ENCODE measurements at places on chromosomes 11 and 22. TPM values are rescaled to one million over a fixed set of nuclear protein-coding genes. Genes with fewer than 3 reads are reported as not detected.

- no peak for DNase-seq
Observed at GRCh38 chr22:43474161-43475101, 62.6 kb downstream of the MPPED1 start.

GRCh38 chr11:1281974-1282365, 27.5 kb downstream of the TOLLIP start:
- DNase-seq: no peak

- no peak for DNase-seq
Observed at GRCh38 chr11:59152312-59152951, 9.8 kb downstream of the FAM111A start.

- no peak for DNase-seq
Observed at GRCh38 chr11:134660416-134660815, 248.4 kb upstream of the B3GAT1 start.

- DNase-seq: no peak
Observed at GRCh38 chr11:74490941-74491340, 2.6 kb downstream of the LIPT2 start.

DNA sequence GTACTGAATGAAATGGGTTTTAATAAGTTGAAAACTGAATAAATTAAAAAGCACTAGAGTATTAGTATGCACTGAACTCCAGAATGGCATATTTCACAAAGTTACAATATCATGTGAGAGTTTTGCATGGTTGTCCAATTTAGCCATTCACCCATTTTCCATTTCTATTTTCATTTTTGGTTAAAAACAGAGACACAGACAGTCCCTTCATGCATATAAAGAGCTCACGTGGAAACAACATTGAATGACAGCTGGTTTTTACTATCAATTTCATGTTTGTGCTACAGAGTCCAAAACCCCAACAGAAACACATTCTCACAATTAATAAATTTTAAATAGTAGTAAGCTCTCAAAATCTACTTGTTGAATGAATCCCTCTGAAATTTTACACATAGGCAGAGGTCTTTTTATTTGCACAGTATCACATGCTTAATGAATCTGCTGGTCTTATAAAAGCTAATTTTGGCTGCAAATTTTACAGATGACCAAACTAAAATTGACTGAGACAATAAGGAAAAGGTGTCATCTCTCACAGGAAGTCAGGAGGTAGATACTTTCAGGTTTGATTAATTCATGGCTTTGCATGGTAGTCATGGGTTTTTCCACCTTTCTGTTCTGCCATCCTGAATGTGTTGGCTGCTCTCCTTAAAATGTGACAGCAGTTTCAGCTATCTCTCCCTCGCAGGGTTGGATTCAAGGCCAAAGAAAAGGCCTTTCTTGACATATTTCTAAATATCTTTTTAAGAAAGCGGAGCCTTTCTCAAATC, 20.6 kb upstream of the DDI1 start:
- no peak for DNase-seq

- no peak for DNase-seq
Observed at GRCh38 chr11:8317159-8317558, 53.5 kb upstream of the LMO1 start.

DNA sequence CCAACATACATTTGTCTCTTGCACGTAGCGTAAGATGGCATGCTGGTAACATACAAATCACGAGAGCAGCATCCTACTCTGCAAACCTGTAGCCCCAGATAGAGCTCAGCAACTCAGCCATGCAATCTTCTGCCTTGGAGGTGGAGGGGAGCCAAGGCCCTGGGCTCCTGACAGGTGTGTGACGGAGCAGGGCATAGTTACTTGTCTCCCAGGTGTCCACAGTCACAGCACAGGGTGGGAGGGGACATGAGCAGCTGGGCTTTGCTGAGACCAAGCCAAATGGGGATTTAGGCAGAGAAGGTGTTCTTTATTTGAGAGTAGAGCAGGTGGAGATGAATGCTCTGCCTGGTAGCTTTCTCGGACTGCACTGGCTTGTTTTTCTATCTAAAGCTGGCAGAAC, 111.7 kb downstream of the TEAD1 start:
- no peak for DNase-seq

- DNase-seq: no peak
Observed at GRCh38 chr11:130979386-130979972, 63.2 kb upstream of the SNX19 start.

- peak; percentile 36 for DNase-seq
Observed at GRCh38 chr11:78244546-78245255, 56.0 kb downstream of the USP35 start.

DNA sequence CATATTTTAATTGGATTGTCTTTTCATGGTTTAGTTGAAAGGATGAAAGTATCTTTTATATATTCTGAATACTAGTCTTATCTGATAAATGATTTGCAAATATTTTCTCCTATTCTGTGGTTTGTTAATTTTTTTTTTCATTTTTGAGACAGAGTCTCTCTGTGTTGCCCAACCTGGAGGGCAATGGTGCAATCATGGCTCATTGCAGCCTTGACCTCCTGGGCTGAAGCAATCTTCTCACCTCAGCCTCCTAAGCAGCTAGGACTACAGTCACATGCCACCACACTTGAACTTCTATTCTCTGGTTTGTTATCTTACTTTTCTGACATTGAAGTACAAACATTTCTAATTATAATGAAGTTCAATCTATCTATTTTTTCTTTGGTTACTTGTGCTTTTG, 30.0 kb upstream of the FAR1 start:
- no peak for DNase-seq

DNA sequence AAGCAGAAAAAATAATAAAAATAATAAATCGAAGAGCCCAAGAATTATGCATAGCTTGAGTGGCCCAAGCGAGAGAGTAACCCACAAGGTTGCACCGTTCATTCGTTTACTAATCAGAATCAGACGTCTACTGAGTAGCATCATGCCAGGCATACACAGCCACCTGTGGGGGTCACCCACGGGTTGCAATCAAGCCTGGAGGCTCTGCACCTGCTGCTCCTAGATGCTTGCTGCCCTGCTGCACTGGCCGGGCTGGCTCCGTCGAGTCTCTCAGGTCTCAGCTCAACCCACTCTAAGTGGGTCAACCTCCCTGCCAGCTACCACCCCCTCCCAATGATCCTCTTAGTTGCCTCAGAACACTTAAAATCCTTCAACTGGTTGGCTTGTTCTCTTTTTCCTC, 2.0 kb upstream of the TESMIN start:
- DNase-seq: no peak

- DNase-seq: no peak
Observed at GRCh38 chr22:43563571-43563970, 151.8 kb downstream of the MPPED1 start.

- peak; percentile 77 for DNase-seq
Observed at GRCh38 chr22:42317691-42318547, 47.5 kb upstream of the TCF20 start.

DNA sequence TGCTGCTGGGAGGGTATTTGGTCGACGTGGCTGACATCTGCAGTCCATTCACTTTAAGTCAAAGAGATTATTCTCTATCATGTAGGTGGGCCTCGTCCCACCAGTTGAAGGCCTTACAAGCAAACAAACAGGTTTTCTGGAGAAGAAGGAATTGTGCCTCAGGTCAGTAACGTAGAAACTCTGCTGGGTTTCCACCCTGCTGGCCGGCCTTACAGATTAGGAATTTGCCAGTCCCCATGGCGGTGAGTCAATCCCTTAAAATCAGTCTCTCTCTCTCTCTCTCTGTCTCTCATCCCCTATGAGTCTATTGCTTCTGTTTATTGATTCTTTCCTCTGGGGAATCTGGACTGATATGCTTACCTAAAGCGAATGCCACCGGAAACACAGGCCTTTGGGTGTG, 75.4 kb upstream of the FGF3 start:
- DNase-seq: no peak

- DNase-seq: no peak
Observed at GRCh38 chr22:20657963-20658362, 116.0 kb upstream of the SERPIND1 start.

DNA sequence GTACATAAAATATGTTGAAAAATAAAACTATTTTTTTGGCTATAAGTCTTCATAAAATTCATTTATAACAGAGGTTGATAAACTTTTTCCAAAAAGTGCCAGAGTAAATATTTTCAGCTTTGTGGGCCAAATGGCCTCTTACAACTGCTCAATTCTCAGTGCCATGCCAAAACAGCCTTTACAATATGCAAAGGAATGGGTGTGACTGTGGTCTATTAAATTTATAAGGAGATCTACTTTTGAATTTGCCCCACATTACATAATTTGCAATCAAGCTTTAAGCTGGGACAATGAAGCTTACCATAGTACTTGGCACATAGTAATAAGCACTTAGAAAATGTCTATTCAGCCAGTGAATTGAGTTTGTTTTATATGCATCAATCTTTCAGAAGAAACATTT, 22.6 kb downstream of the EIF3M start:
- DNase-seq: no peak

GRCh38 chr11:126920833-126921232, 79.7 kb downstream of the KIRREL3 start:
- DNase-seq: no peak

GRCh38 chr22:23984430-23984829, 4.5 kb downstream of the GSTT2 start:
- DNase-seq: no peak

DNA sequence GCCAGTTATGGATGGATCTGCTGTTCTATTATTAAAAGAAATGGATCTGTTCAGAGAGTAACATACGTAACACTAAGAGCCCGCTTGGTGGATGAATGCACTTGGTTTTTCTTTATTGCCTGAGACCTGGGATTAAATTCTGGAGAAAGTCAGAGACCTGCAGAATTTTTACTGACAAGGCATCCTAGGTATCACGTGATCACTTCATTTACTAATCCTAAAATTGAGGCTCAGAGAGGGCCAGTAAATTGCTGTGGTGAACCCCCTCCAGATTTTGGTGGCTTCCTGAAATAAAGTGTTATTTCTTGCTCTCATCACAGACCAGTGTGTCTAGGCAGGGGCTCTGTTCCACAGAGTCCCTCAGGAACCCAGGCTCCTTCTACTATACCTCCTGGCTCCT, 187.9 kb upstream of the LARGE1 start:
- DNase-seq: no peak

DNA sequence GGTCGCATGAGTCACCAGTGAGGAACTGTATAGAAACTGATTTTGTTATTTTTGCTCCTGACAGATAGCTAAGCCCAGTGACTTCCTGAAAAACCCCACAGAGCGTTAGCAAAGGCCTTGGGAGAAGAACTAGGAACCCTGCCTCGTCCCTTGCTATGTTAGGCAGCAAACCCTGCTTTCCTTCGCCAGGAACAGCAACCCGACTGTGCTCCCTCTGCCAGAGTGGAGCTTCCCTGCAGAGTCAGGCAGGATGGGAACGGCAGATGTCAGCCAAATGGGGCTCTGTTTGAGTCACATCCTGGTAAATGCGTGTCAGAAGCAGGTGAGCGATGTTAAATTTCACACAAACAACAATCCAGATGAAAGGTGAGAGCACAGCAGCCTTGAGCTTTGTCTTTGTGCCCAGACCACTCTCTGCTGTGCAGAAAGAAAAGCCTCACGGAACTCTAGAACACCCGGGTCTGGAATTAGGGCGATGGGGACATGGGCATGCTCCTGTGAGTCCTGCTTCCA, 186.6 kb downstream of the ADAMTS15 start:
- no peak for DNase-seq

- DNase-seq: no peak
Observed at GRCh38 chr11:1163911-1164735, 6.4 kb downstream of the MUC5AC start.

DNA sequence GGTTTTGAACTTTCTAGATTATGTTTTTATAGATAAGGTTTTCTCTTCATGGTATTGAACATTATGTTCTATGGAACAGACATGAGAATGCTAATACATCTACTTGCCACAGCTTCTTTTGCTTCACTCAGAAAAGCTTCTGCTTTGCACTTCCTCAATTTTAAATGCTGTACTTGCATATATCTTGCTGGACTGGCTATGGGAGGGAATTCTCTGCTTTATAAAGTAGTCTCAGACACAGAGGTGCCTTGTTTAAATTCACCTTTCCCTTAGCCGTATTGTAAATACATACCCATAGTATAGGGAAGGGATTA, 173.9 kb downstream of the DDX10 start:
- no peak for DNase-seq

DNA sequence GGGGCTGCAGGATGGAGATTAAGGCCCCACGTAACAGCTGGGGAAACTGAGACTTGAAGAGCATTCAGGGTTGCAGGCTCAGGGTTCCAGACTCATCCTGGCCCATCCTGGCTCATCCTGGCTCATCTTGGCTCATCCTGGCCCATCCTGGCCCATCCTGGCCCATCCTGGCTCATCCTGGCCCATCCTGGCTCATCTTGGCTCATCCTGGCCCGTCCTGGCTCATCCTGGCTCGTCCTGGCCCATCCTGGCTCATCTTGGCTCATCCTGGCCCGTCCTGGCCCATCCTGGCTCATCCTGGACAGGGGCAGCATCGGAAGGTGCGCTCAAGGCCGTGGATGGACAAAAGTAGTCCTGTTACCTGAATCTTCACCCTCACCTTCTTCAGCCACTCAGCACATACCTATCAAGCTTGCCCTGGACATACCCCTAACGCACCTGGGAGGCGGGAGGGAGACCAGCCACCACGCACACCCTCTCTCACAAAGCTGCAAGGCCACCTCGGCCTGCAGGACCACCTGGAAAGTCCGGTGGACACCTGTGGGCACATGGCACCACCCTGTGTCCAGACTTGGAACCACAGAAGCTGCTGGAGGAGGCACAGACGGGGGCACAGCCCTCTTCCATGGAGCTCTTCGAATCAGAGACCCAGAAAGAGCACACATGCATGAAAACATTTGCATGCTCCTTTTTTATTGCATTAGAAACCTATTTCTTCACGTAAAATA, 20.3 kb upstream of the NLRP6 start:
- no peak for DNase-seq

DERL3 gene
- total RNA-seq: 0.10 TPM

LRRC75B gene
- total RNA-seq: 7.6 TPM

AMOTL1 gene
- 257 TPM for total RNA-seq

TSSK2 gene
- not detected for total RNA-seq

ZNF214 gene
- 3.7 TPM for total RNA-seq

SAA2 gene
- not detected for total RNA-seq

MFNG gene
- total RNA-seq: 8.7 TPM

NPTXR gene
- 12.3 TPM for total RNA-seq

RAG1 gene
- total RNA-seq: 2.2 TPM

HEPHL1 gene
- total RNA-seq: not detected

VPREB3 gene
- total RNA-seq: 1.7 TPM

PGM2L1 gene
- 12.3 TPM for total RNA-seq

KRTAP5-10 gene
- total RNA-seq: not detected

CD3E gene
- total RNA-seq: not detected

ZNRD2 gene
- 26.6 TPM for total RNA-seq

SART1 gene
- 66.7 TPM for total RNA-seq

MYRF gene
- 1.4 TPM for total RNA-seq

DLG2 gene
- 14.4 TPM for total RNA-seq

LIF gene
- 0.51 TPM for total RNA-seq

OR4A16 gene
- total RNA-seq: not detected

GRIK4 gene
- 0.10 TPM for total RNA-seq

OR8G1 gene
- not detected for total RNA-seq
